ENCODE measurements at places on chromosomes 1 and 21. TPM values are rescaled to one million over a fixed set of nuclear protein-coding genes. Genes with fewer than 3 reads are reported as not detected.

The PCBP3 gene
- 1.5 TPM for total RNA-seq

The ATAD3C gene
- not detected for total RNA-seq

The LAD1 gene
- total RNA-seq, result 1.1 TPM

The CITED4 gene
- total RNA-seq, result 42.1 TPM

The SERPINC1 gene
- total RNA-seq, result 0.18 TPM

The RPTN gene
- total RNA-seq, result not detected

The NFYC gene
- 32.5 TPM for total RNA-seq

The CDK18 gene
- total RNA-seq, result 9.7 TPM

The CD2 gene
- not detected for total RNA-seq

The GOLT1A gene
- not detected for total RNA-seq

The CCDC27 gene
- not detected for total RNA-seq

The NCF2 gene
- total RNA-seq, result 7.7 TPM

The SLC6A17 gene
- 0.12 TPM for total RNA-seq

The RHOU gene
- total RNA-seq, result 1.2 TPM

DNA sequence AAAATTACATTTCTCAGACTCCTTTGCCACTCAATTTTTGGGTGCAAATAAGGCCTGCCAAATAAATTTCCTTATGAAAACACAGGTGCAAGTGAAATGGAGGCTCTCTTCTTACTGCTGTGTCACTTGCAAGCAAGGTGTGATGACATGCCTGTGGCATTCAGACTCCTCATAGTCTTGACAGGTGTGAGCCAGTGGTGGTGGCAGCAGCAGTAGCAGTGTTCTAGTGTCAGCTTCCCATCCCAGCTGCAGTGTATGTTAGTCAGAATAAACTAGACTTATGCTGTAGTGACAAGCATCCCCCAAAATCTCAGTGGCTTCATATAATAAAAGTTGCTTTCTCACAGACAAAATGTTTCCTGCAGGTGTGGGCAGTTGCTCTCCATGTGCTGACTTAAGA lies 3.8 kb upstream of the EEIG2 start:
- DNase-seq, result no peak

- DNase-seq, result no peak
Measured at GRCh38 chr1:32695098-32695904, 7.3 kb downstream of the SYNC start.

GRCh38 chr1:244236101-244236500 lies 185.0 kb downstream of the ZBTB18 start:
- DNase-seq, result peak; percentile 33

- no peak for DNase-seq
Measured at GRCh38 chr1:62317021-62317768, 2.0 kb downstream of the KANK4 start.

- no peak for DNase-seq
Measured at GRCh38 chr1:98386675-98387440, 274.7 kb upstream of the SNX7 start.

DNA sequence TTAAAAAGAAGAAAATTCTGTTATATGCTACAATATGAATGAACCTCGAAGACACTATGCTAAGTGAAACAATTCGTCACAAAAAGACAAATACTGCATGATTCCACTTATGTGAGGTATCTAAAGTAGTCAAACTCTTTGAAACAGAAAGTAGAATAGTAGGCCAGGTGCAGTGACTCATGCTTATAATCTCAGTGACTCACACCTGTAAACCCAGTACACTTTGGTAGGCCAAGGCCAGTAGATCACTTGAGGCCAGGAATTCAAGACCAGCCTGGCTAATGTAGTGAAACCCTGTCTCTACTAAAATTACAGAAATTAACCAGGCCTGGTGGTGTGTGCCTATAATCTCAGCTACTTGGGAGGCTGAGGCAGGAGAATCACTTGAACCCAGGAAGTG lies 25.7 kb downstream of the EPHA10 start:
- no peak for DNase-seq

- DNase-seq, result no peak
Measured at GRCh38 chr1:153465811-153466636, 5.6 kb upstream of the S100A7 start.

DNA sequence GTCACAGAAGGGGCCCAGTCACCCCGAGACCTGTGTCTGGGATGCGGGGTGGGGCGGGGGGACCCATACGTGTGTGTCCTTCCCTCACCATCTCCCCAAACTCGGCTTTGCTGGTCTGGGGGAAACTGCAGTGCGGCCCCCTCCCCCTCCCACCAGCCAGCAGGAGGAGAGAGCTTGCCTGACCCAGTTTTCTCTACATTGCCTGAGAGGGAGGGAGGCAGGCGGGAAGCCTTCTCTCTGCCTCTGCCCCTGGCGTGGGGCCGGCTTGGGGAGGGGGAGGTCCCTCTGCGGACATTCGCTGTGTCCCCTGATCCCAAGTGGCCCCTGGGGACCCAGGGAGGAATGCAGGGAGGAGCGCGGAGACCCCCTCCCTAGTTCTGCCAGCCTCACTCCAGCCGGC lies 3.9 kb downstream of the EPHA8 start:
- DNase-seq, result no peak

GRCh38 chr1:198925567-198925966 lies 286.7 kb downstream of the PTPRC start:
- DNase-seq, result no peak

DNA sequence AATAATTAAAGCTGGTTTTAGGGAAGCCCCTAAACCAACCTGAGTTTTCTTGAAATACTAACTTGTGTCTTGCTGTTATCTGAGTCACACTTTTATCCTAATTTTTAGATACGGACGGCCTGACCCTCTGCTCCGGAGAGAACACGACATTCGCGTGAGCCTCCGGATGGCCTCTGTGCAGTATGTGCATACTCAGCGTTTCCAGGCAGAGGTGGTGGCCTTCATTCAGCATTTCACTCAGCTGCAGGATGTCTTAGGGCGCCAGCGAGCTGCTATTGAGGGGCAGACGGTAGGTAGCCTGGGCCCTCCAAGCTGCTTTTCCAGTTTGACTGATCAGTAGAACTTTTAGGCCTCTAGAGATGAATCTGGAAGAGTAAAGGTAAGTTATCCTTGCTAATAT lies 63.6 kb downstream of the VPS13D start:
- no peak for DNase-seq

DNA sequence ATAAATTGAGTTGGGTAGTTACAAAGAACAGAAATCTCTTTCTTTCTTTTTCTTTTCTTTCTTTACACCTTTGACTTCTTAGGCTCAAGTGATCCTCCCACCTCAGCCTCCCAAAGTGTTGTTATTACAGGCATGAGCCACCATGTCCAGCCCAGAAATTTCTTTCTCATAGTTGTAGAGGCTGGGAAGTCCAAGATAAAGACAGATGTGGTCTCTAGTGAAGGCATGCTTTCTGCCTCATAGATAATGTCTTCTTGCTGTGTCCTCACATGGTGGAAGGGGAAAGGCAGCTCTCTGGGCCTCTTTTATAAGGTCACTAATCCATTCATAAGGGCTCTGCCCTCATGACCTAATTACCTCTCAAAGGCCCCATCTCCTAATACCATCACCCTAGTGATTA lies 64.0 kb upstream of the DNAJC6 start:
- no peak for DNase-seq

GRCh38 chr21:25535849-25536248 lies 71.4 kb downstream of the MRPL39 start:
- DNase-seq, result no peak

- DNase-seq, result no peak
Measured at GRCh38 chr1:235650341-235651169, 971 bp upstream of the GNG4 start.

- no peak for DNase-seq
Measured at GRCh38 chr1:14761291-14762153, 163.0 kb downstream of the KAZN start.

- no peak for DNase-seq
Measured at GRCh38 chr21:42233067-42233961, 14.4 kb downstream of the ABCG1 start.

DNA sequence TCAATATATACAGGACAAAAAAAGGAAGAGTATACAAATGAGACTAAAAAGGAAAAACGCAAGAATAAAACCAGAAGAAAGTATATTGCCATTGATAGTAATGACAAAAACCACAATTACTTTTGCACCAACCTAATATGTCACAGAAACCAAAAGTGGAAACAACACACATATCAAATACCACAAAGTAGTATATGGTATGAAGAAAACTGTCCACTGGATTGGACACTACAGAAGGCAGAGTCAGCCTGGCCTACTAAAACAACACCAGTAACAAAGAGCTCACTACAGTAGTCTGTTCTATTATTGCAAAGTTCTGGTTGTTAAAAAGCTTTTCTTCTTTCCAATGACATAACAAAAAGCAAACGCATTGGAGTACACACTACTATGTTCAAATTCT lies 17.7 kb downstream of the TESK2 start:
- DNase-seq, result no peak

DNA sequence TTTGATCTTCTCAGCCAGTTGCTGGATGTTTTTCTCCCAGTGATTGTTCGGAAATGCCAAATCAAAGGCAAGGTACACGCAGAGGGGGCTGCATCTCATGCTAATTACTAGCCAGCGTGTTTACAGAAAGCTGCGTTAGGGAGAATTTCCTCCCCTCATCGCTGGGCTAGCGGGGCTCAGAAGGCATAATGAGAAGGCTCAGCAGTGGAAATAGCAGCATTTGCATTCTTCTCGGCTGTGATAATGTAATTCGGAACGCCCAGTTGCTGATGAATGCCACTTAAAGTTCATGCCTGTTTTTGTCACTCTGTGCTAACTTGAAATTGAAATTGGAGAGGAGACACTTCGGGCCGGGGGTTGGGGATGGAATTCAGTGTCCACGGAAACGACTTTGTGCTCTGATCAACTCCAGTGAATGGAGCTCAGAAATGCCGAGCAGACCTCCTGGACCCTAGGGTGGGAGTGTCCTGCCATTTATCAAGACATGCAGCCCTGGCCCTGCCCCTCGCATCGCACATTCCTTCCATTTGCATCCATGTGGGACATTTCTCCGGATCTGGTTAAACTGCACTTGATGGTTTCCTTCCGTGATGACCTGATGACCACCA lies 313.4 kb upstream of the C1orf174 start:
- DNase-seq, result no peak

GRCh38 chr1:212752934-212753497 lies 38.6 kb downstream of the NSL1 start:
- no peak for DNase-seq

GRCh38 chr1:5532811-5533210 lies 459.4 kb downstream of the NPHP4 start:
- DNase-seq, result no peak

Measured in glomerular endothelial cell (primary cell).